ENCODE measurements at places on chromosomes 6 and 20.

GRCh38 chr6:115909923-115910546 is 150.7 kb downstream of the FRK start:
- H3K4me3 ChIP-seq = no peak overlapping the region
- no peaks in the 10 kb centered on the region for H3K27me3 ChIP-seq
- no peak overlapping the region for H3K27ac ChIP-seq
- H3K36me3 ChIP-seq = no peaks in the 10 kb centered on the region
- DNase-seq = no peak

- H3K4me1 ChIP-seq = peaks cover 24% of the 10 kb centered on the region
- H3K27me3 ChIP-seq = peaks cover 2% of the 10 kb centered on the region
- H3K36me3 ChIP-seq = no peaks in the 10 kb centered on the region
- no peak for DNase-seq
- H3K27ac ChIP-seq = no peak overlapping the region
Measured at GRCh38 chr20:61665528-61666470, 399.9 kb downstream of the TAF4 start.

DNA sequence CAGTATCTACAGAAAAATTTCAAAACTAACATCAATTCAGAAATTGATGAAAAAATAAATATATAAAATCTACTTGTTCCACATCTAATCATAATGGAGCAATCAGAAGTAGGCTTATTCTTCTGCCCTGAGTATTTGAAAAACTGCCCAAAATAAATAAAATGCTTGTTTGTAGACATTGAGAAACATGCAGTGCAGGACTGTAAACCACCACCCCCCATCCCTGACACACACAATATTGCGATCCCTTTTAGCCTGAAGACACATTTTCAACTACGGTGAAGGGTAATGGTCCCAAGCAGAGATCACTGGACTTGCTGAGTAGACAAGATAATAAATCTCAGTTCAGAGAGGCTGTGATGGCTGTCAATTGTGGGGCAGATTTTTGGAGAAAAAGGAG is 261.5 kb downstream of the C6orf118 start:
- no peaks in the 10 kb centered on the region for H3K36me3 ChIP-seq
- no peak for DNase-seq
- no peak overlapping the region for H3K27ac ChIP-seq
- H3K27me3 ChIP-seq = no peaks in the 10 kb centered on the region

DNA sequence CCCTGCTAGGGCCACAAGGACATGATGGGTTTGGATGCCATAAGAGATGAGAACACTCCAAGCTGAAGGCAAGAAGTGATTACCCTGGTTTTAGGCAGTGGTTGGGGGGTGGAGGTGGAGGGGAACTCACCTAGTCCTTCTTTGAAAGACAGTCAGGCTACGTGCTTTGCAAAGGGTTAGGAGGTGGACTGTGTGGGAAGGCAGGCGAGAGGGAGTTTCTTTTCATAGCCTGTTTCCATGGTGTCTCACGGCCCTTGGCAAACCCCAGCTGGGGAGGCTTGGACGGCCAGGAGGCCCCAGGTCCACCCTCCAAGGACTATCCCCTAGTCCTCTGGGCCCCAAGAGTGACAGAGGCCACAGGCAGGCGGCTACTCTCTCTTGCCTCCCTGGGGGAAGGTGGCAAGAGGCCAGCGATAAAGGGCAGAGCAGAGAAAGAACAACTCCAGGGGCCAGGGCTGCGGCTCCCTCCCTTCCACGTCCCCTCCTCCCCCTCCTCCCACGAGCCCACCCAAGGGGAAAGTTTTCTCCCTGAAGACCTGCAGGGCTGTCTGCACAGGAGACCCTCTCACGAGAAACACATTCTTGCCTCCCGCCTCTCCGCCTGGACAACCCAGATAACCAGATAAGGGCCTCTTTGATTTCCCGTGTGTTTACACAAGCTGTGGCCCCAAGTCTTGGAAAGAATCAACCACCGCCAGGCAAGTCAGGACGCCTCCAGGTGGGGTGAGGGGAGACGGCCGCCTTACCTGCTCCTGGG is 74.4 kb downstream of the NOL4L start:
- H3K27ac ChIP-seq = peak overlapping the region; percentile 20
- no peaks in the 10 kb centered on the region for H3K36me3 ChIP-seq
- no peaks in the 10 kb centered on the region for H3K27me3 ChIP-seq
- no peak overlapping the region for H3K4me3 ChIP-seq
- DNase-seq = no peak
- H3K4me1 ChIP-seq = peaks cover 15% of the 10 kb centered on the region

DNA sequence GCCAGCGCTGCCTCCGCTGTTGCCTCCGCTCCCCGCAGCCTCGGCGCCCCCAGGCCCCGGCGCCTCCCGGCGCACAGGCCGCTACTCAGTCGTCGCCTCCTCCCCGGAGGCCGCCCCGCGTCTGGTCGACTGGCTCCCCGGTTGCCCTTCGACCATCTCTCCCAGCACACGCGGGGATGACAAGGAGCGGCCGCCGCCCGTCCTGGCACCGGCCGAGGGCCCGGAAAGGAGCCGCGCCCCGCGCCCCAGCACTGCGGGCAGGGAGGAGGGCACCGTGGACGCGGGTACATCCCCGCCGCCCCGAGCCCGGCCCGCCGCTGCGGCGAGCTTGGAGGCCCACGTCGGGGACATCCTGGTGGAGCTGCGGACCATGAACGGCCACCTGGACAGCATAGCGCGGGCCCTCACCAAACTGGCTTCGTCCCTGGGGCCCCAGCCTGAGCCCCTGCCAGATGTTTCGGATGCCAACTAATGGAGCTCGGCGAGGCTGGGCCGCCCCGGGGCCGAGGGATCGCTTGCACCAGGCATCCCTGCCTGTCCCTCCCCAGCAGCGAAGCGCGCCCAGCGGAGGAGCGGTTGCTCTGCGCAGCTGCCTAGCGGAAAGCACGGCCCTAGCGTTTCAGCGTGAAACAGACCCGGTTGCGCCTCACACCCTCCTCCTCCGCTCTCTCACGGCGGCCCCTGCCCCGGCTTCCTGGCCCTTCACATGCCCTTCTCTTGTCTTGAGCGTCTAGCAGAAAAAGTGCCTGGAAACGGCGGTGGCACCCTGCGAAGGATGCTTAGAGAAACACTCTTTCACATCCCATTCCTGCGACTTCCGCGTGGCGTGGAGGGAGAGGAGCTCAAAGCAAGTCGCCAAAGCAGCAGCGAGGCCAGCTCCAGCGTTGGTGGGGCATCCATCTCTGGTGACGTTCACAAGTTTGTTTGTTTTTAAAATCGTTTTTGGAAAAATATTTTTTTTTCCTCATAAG is 285.8 kb upstream of the SUPT3H start:
- no peak overlapping the region for H3K27ac ChIP-seq
- peaks cover 51% of the 10 kb centered on the region for H3K27me3 ChIP-seq
- peaks cover 15% of the 10 kb centered on the region for H3K4me1 ChIP-seq
- no peaks in the 10 kb centered on the region for H3K36me3 ChIP-seq
- H3K4me3 ChIP-seq = peak overlapping the region; percentile 24

DNA sequence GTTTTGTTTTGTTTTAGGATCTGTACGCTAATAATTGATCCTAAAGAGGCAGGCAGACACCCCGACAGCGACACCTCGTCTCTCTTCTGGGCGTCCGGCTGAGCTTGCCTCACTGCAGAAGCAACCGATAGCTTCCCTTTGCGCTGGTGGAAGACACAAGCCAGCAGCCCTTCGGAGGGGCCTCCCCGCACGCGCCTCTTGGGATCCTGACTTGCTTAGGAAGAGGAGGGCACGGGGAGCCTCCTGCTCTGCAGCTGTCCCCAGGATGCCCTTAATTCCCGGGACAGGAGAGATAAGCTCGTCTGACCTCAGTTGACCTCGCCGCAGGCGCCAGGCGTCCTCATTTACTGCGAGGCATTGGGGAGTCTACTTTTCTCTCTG is 94.0 kb downstream of the CD83 start:
- H3K27ac ChIP-seq = peak overlapping the region; percentile 70
- peak overlapping the region; percentile 64 for H3K4me3 ChIP-seq
- DNase-seq = peak; percentile 75
- peaks cover 8% of the 10 kb centered on the region for H3K27me3 ChIP-seq
- peaks cover 26% of the 10 kb centered on the region for H3K4me1 ChIP-seq

DNA sequence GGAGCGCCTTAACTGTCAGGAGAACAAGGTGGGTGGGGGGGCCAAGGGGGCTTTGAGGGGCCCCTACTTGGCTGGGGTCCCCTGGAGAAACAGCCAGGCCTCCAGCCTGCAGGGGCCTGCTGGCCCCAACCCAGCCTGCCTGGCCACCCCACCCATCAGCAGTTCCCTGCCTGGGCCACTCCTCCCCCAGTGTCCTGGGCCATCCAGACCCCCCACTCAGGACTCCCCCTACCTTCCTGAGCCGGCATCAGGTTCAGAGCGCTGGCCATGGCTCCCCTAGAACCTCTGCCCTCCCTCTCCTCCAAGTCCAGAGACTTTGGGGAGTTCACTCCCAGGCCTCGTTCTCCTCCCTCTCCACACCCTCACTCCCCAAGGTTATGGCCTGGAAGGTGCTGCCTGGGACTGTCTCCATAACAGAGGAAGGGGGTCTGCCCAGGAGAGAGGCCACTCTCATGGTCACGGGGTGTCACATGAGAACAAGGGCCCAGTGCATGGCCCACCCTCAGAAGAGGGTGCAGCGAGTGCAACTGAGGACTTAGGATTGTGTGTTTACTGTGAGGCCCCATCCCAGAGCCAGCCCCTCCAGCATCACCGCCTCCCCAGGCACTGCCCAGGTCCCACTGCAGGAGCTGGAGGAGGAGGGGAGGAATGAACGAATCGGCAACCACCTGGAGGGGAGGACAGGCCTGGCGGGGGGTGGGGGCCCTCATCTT is 6.0 kb downstream of the SLC17A9 start:
- no peaks in the 10 kb centered on the region for H3K36me3 ChIP-seq
- no peaks in the 10 kb centered on the region for H3K27me3 ChIP-seq
- H3K4me3 ChIP-seq = no peak overlapping the region
- no peak overlapping the region for H3K27ac ChIP-seq
- H3K4me1 ChIP-seq = peaks cover 19% of the 10 kb centered on the region
- DNase-seq = no peak

DNA sequence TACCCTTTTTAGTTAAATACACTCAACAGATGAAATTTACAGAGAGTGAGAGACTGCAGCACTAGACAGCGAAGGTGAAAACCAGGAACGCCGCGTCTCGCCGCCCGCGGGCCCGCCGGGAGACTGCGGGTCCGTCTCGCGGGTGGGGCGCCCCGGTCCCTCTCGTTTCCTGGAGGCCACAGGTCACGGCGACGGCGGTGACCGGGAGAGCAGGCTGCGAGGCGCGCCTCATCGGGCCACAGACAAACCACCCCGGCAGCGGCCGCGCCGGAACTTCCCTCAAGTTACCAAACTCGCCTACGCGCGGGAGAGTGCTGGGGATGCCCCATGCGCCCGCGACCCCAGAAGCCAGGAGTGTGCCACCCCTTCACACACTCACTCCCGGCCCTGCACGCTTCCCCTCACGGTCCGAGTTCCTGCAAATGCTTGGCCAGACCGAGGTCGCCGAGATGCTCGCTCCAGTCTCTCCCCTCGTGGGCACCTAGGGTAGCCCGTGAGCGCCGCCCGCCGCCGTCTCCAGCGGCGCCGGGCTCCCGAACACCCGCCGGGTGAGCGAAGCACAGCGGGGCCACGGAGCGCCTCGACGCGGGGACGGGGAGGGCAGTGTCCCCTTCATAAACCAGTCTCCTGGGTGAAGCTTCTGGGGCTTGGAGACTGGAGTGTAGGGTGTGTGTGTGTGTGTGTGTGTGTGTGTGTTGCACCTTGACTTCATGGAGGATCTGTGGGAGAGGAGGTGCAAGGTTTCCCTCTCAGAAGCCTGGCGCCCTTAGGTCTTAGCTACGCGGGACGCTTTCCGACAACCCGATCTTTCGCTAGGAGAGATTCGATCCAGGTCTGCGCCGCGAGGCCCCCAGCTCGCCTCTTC is 1.4 kb downstream of the BACH2 start:
- H3K36me3 ChIP-seq = no peaks in the 10 kb centered on the region
- H3K27ac ChIP-seq = peak overlapping the region; percentile 89
- peaks cover 8% of the 10 kb centered on the region for H3K4me1 ChIP-seq
- peak overlapping the region; percentile 79 for H3K4me3 ChIP-seq

DNA sequence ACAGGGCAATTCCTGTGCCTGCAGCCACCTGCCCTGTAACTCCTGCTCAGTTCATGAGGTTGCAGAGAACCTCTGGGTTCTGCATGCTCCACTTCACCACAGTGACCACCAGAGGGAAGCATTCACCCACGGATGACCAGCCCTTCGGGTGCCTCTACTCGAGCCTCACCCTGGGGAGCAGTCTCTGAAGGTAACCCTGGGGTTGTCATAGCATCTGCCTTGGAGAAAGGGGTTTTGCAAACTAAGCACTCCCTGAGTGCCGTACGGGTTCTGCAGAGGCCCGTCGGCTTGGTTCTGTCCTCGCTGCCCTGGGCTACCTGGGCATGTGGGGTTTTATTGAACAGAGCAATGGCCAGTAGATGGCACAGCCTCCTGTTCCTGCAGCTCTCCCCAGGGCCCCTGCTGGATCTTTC is 10.2 kb upstream of the CST5 start:
- H3K4me1 ChIP-seq = no peaks in the 10 kb centered on the region
- H3K36me3 ChIP-seq = no peaks in the 10 kb centered on the region

GRCh38 chr6:159118924-159119323 is 50.3 kb upstream of the FNDC1 start:
- peaks cover 39% of the 10 kb centered on the region for H3K4me1 ChIP-seq
- H3K27ac ChIP-seq = no peak overlapping the region
- no peak overlapping the region for H3K4me3 ChIP-seq
- no peaks in the 10 kb centered on the region for H3K27me3 ChIP-seq
- DNase-seq = no peak
- H3K36me3 ChIP-seq = no peaks in the 10 kb centered on the region

GRCh38 chr6:156657296-156657695 is 119.9 kb upstream of the ARID1B start:
- H3K36me3 ChIP-seq = no peaks in the 10 kb centered on the region
- peaks cover 5% of the 10 kb centered on the region for H3K4me1 ChIP-seq
- H3K27me3 ChIP-seq = no peaks in the 10 kb centered on the region
- no peak for DNase-seq

DNA sequence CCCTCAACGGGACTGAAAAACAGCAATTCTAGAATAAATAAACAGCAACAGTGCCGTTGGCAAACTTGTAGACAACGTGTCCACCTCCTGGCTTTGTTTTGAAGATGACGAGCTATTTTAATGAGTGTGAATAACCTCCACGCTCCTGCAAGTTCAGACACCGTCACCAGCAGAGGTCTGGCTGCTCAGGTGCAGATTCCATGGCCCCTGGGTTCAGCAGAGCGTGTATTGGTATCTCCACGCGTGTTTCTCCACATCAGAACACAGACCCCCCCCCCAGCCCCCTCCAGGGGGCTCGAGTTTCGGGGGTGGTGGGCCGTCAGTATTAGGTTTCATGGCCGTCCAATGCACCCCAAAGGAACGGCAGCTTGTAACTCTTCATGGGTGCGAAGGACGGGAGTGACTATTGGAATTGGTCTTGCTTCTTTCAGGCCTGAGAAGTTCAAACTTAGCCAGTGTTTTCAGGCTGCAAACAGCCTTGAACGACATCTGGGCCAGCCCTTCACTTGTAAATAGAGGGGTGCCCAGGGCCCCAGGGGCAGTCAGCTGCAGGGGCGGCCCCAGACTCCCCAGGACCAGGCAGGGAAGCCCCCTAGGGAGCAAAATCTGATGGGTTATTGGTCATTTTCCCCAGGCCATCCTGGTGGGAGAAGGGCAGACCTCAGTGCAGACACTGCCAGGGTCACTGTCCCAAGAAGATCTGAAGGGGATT is 308.6 kb downstream of the TAF4 start:
- DNase-seq = no peak
- peaks cover 2% of the 10 kb centered on the region for H3K27me3 ChIP-seq
- no peak overlapping the region for H3K27ac ChIP-seq
- no peaks in the 10 kb centered on the region for H3K36me3 ChIP-seq

- no peak for DNase-seq
- no peaks in the 10 kb centered on the region for H3K27me3 ChIP-seq
- H3K4me1 ChIP-seq = no peaks in the 10 kb centered on the region
- H3K36me3 ChIP-seq = no peaks in the 10 kb centered on the region
- H3K4me3 ChIP-seq = no peak overlapping the region
Measured at GRCh38 chr6:50608421-50608820, 104.9 kb upstream of the TFAP2D start.

- no peak overlapping the region for H3K27ac ChIP-seq
- peaks cover 6% of the 10 kb centered on the region for H3K27me3 ChIP-seq
- no peak overlapping the region for H3K4me3 ChIP-seq
- peaks cover 3% of the 10 kb centered on the region for H3K4me1 ChIP-seq
Measured at GRCh38 chr6:119076576-119077390, 1.7 kb downstream of the FAM184A start.
